ENCODE measurements at places on chromosomes 1 and 21. TPM values are rescaled to one million over a fixed set of nuclear protein-coding genes. Genes with fewer than 3 reads are reported as not detected.
A peak's percentile ranks its signal among the peaks of the same experiment; 100 is the strongest.

DNA sequence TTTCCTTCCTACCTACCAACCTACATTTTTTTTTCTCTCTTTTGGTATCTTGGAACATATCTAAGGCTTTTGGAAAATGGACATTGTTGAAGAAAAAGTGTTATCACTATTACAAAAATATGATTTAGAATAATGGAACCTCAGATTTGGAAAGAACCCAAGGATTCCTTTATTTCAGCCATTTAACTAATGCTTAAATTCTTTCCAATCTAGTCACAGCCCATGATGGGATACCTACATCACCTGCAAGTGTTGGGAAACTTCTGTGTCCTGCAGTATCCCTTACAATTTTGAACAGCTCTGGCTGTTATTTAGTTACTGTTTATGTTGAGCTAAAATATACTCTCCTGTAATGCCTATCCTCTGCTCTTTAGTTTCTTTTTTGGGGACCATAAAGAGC lies 22.3 kb upstream of the APOBEC4 start:
- no peak overlapping the region for H3K4me3 ChIP-seq
- no peak overlapping the region for H3K27ac ChIP-seq
- no peaks in the 10 kb centered on the region for H3K4me1 ChIP-seq
- DNase-seq, result no peak
- no peaks in the 10 kb centered on the region for H3K27me3 ChIP-seq

DNA sequence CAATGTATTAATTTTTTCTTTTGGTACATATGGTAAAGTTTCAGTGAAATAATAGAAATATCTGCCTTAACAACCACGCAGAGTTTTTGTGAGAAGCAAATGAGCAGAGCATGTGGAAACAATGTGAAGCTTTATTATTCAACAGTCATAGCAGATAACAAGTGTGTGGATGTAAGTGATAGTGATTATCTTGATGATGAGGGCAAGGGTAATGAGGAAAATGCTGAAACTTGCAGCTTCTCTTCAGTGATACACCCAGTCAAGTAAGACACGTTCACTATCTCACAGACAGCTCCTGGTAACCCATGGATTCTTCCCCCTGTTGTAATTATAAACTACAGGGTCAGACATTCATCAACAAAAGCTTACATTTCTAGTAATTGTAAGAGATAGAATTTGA lies 14.6 kb upstream of the OR2L5 start:
- H3K4me3 ChIP-seq, result no peak overlapping the region
- H3K27ac ChIP-seq, result no peak overlapping the region
- no peaks in the 10 kb centered on the region for H3K4me1 ChIP-seq

DNA sequence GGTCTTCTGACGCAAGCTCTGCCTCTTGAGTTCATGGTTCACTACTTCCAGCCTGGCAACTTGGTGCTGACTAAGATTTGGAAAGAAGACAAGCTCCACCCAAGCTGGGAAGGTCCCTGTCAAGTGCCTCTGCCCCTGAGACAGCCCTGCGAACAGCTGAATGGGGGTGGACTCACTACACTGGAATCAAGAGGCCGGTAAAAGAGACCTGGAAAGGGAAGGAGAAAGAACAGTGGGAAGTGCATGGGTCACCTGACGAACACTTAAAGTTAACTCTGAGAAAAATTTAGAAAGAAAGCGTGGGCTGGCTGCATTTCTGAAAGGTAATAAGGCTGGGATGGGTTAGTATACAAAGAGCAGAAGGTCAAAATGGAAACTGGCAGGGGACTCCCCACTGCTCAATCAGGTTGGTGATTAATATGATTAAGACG lies 26.1 kb upstream of the ZNF496 start:
- H3K4me1 ChIP-seq, result peaks cover 19% of the 10 kb centered on the region
- H3K27ac ChIP-seq, result peak overlapping the region; percentile 9
- DNase-seq, result peak; percentile 58
- H3K4me3 ChIP-seq, result peak overlapping the region; percentile 36

DNA sequence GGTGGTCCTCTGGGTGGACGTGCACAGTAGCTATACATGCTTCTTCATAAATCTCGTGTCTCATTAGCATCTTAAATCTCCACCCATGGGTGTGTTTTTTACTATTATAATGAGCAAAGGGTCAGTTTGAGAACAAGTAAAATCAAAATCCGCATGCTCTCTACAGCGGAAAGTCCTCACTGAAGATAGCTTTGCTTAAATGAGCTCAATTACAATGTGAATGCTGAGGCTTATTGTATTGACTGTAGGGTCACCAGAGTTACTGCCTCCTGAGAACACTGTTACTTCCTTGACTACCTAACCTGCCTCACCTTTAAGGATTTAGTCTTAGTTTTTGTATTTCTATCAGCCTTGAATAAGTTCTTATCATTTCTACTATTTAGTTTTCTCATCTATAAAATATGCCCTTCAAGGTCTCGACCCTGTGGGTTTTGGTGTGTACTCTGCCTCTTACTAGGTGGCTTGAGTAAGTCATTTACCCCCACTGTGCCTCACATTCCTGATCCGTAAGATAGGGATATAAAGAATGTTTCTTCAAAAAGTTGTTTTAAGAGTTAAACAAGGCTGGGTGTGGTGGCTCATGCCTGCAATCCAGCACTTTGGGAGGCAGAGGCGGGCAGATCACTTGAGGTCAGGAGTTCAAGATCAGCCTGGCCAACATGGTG lies 7.9 kb downstream of the SLAMF7 start:
- H3K27me3 ChIP-seq, result peaks cover 13% of the 10 kb centered on the region
- H3K4me3 ChIP-seq, result no peak overlapping the region
- H3K27ac ChIP-seq, result no peak overlapping the region
- H3K36me3 ChIP-seq, result no peaks in the 10 kb centered on the region
- no peak for DNase-seq
- H3K4me1 ChIP-seq, result no peaks in the 10 kb centered on the region

DNA sequence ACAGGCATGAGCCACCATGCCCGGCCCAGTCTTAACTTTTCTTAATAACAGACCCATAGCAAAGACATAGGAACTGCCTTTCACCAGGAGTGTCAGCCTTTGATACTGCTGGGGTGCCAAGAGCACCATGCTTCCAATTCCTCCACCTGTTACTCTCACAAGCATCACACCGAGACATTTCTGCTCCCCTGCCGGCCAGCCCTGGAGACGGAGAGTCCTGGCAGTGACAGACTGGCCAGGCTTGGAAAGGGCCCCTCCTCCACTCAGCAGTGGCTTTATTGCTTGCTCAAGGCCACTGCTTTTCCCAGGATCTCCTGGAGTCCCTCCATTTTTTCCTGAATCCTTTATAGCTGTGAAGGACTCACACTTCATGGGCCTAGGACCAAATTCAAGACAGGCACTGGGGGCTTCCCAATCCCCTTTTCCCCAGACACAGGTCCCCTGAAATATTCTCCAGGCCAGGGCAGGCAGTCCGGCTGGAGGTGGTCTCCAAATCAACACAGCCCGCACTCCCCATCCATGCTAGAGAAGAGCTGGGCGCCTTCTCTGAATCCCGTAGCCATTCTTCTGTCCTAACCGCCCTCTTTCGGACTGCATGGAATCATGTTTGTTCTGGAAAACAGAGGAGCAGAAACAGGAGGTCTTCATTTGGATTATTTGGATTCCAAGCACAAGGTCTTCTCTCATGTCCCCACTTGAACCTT lies 25.5 kb upstream of the PTPRF start:
- peaks cover 3% of the 10 kb centered on the region for H3K4me1 ChIP-seq
- DNase-seq, result peak; percentile 48
- H3K4me3 ChIP-seq, result no peak overlapping the region
- no peak overlapping the region for H3K27ac ChIP-seq
- no peaks in the 10 kb centered on the region for H3K36me3 ChIP-seq
- no peaks in the 10 kb centered on the region for H3K27me3 ChIP-seq

DNA sequence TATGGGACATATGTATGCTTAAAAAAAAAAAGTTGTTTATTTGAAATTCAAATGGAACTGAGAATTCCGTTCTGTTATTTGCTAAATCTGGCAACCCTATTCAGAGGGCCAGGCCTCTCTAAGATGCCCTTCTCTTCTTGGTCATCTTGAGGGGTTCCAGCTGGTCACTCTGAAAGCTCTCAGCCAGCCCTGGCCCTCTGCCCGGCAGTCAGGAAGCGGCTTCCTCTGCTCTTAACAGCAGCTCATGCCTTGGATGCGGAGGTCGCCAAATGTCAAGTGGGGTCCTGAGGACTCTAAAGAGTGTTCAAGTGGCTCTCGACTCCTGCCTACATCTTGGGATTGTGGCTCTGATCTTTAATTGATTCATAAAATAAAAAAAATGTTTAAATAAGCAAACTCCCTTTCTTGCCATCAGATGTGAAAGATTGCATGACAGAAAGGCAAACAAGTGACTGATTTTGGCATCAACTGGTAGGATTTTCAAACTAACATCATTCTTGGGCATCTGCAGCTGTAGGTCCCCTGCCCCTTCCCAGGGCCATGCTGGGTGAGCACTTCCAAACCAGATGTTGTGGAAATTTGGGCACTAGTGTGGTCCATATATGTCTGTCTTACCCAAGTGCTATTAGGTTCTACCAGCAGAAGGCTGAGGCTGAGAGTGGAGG lies 130.8 kb downstream of the PRDM2 start:
- H3K27me3 ChIP-seq, result peaks cover 49% of the 10 kb centered on the region
- no peaks in the 10 kb centered on the region for H3K36me3 ChIP-seq
- no peak overlapping the region for H3K27ac ChIP-seq
- no peak for DNase-seq

GRCh38 chr1:59388191-59388590 lies 91.3 kb downstream of the FGGY start:
- no peak overlapping the region for H3K4me3 ChIP-seq
- no peak for DNase-seq
- no peaks in the 10 kb centered on the region for H3K36me3 ChIP-seq
- H3K27ac ChIP-seq, result no peak overlapping the region

DNA sequence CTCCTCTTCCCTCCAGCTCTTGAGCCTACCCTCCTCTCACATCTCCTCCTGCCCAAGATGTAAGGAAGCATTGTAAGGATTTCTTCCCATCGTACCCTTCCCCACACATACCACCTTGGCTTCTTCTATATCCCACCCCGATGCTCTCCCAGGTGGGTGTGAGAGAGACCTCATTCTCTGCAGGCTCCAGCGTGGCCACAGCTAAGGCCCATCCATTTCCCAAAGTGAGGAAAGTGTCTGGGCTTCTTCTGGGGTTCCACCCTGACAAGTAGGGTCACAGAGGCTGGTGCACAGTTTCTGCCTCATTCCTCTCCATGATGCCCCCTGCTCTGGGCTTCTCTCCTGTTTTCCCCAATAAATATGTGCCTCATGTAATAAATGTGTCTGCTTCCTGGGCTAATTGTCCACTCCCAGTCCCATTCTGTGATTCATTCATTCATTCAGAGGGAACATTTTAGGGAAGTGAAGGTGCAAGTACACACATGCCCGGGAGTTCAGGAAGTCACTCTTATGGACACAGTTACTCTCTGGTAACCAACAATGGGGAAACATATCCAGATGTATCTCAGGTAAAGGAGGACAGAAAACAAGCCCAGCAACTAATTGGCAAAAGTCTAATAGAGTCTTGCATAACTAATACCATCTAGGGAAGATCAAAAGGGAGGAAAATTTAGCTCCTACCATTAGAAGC lies 1.9 kb downstream of the SPRR4 start:
- DNase-seq, result no peak
- no peak overlapping the region for H3K27ac ChIP-seq
- no peak overlapping the region for H3K4me3 ChIP-seq
- H3K27me3 ChIP-seq, result no peaks in the 10 kb centered on the region
- H3K36me3 ChIP-seq, result no peaks in the 10 kb centered on the region
- no peaks in the 10 kb centered on the region for H3K4me1 ChIP-seq

GRCh38 chr1:44526295-44527073 lies 121.4 kb downstream of the RNF220 start:
- H3K27ac ChIP-seq, result no peak overlapping the region
- no peak for DNase-seq
- H3K4me3 ChIP-seq, result no peak overlapping the region
- peaks cover 15% of the 10 kb centered on the region for H3K4me1 ChIP-seq
- no peaks in the 10 kb centered on the region for H3K36me3 ChIP-seq
- H3K27me3 ChIP-seq, result peaks cover 4% of the 10 kb centered on the region

DNA sequence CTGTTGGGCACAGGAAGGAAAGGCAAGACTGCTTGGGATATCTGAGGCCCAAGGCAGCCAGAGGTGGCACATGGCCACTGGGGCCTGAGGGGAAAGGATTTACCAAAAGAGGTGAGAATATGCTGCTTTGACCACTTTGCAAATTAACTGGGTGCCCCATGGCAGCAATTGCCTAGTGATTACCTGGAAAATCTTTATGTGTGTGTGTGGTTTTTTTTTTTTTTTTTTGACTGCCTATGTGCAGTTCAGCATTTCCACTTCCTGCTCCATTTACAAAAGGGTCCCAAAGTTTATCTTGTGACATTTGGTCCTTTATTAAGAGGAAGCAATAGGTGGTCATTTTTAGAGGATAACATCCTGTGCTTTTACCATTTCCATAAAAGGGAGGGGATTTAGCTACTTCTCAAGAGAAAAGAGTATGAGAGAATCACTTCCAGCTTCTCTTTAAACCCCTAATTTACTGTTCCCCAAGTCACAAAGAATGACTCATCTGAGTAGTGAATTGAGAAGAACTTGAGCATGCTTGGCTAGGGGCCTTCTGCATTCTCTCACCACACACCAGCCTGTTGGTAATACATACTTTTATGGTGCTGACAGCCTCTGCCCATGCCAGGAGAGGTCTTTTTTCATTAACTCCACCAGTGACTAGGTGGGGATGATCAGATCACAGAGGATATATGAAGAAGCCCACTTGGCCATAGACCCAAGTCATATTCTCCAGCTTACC lies 52.1 kb downstream of the SYDE2 start:
- no peak overlapping the region for H3K27ac ChIP-seq
- no peaks in the 10 kb centered on the region for H3K4me1 ChIP-seq
- H3K36me3 ChIP-seq, result no peaks in the 10 kb centered on the region
- no peaks in the 10 kb centered on the region for H3K27me3 ChIP-seq

- H3K4me3 ChIP-seq, result no peak overlapping the region
- no peak for DNase-seq
- no peak overlapping the region for H3K27ac ChIP-seq
- no peaks in the 10 kb centered on the region for H3K36me3 ChIP-seq
These were observed 94.7 kb upstream of the GPR52 start for GRCh38 chr1:174352883-174353608.

GRCh38 chr1:178098262-178098661 lies 4.4 kb downstream of the RASAL2 start:
- DNase-seq, result no peak
- H3K27ac ChIP-seq, result no peak overlapping the region
- H3K27me3 ChIP-seq, result peaks cover 24% of the 10 kb centered on the region
- H3K4me1 ChIP-seq, result no peaks in the 10 kb centered on the region
- no peak overlapping the region for H3K4me3 ChIP-seq
- H3K36me3 ChIP-seq, result no peaks in the 10 kb centered on the region

The CFHR3 gene
- not detected for total RNA-seq

The S100A7 gene
- total RNA-seq, result not detected

The IVL gene
- total RNA-seq, result not detected

Data from endodermal cell (in vitro differentiated cells).